ENCODE measurements at places on chromosomes 5 and 9. TPM values are rescaled to one million over a fixed set of nuclear protein-coding genes. Genes with fewer than 3 reads are reported as not detected.

PCDHGB4 gene
- 4.2 TPM for total RNA-seq

GRCh38 chr9:133926165-133926856, 65.8 kb downstream of the VAV2 start:
- no peak for DNase-seq
- H3K27ac ChIP-seq = no peak overlapping the region
- H3K36me3 ChIP-seq = no peaks in the 10 kb centered on the region
- H3K4me3 ChIP-seq = no peak overlapping the region

- H3K27ac ChIP-seq = no peak overlapping the region
- DNase-seq = no peak
- peaks cover 27% of the 10 kb centered on the region for H3K36me3 ChIP-seq
Measured at GRCh38 chr9:133780962-133781827, 43.0 kb upstream of the SARDH start.

RALGPS1 gene
- 18.9 TPM for total RNA-seq

DNA sequence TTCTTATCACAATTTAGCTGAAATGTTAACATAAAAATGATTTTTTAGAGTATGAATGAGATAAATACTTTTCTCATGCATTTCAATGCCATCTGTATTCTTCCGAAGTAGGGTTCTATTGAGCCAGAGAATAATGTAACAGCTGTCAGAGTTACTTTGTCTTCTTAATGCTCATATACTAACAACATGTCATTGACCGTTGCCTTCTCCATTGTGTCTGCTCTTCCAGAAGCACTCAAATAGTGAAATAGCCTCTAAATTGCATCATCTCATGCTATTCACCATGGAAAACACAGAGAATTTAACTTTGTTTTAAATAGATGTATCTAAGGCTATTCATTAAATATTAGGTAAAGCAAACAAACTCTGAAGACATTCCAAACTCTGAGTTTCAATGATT, 1875.9 kb upstream of the CDH9 start:
- no peak for DNase-seq
- no peaks in the 10 kb centered on the region for H3K27me3 ChIP-seq
- H3K4me1 ChIP-seq = no peaks in the 10 kb centered on the region
- H3K36me3 ChIP-seq = no peaks in the 10 kb centered on the region
- H3K27ac ChIP-seq = no peak overlapping the region
